ENCODE measurements at places on chromosomes 11 and 22.

GRCh38 chr22:31825513-31825912 is 71.7 kb downstream of the DEPDC5 start:
- no peak for DNase-seq

GRCh38 chr11:74466916-74467885 is at the start of gene KCNE3:
KCNE3 (minus strand) TSS chr11:74467549; CDS start chr11:74457563, 9,986 bp downstream.
- no peak for DNase-seq

GRCh38 chr11:112025707-112026106 is 499 bp downstream of the DLAT start:
- no peak for DNase-seq

- no peak for DNase-seq
These were observed 760.2 kb downstream of the BRD1 start for GRCh38 chr22:49067504-49067903.

DNA sequence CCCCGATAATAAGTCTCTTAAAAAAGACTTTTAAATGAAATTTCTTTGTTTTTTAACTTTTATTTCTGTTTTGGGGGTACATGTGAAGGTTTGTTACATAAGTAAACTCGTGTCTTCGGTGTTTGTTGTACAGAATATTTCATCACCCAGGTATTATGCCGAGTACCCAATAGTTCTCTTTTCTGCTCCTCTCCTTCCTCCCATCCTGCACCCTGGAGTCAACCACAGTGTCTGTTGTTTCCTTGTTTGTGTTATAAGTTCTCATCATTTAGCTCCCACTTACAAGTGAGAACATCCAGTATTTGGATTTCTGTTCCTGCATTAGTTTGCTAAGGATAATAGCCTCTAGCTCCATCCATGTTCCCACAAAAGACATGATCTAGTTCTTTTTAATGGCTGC is 1.6 kb upstream of the GSTP1 start:
- no peak for DNase-seq

GRCh38 chr11:27963370-27963769 is 144.6 kb downstream of the KIF18A start:
- no peak for DNase-seq

DNA sequence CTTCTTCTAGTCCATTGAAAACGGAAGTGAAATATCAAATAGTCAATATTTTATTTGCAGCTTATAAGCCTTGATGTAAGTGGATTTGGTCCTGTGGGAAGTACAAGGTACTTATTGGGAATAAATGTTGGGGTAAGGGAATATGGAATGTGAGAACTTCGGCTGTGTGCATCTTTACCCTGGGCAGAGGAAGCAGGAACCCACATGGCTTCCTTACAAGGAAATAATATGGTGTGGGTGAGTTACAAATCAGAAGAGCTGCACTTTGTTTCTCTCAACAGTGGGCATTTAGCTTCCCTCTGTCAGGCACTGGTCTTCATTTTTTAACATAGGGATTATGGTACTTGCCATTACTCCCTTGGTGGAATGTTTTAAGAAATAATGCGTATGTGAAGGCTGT is 77.9 kb downstream of the SCN3B start:
- DNase-seq = no peak

GRCh38 chr11:123239191-123240150 is 44.4 kb upstream of the CLMP start:
- no peak for DNase-seq

- DNase-seq = no peak
These were observed 41.9 kb downstream of the ANO5 start for GRCh38 chr11:22234743-22235142.
